ENCODE measurements at places on chromosomes 2 and 18.

DNA sequence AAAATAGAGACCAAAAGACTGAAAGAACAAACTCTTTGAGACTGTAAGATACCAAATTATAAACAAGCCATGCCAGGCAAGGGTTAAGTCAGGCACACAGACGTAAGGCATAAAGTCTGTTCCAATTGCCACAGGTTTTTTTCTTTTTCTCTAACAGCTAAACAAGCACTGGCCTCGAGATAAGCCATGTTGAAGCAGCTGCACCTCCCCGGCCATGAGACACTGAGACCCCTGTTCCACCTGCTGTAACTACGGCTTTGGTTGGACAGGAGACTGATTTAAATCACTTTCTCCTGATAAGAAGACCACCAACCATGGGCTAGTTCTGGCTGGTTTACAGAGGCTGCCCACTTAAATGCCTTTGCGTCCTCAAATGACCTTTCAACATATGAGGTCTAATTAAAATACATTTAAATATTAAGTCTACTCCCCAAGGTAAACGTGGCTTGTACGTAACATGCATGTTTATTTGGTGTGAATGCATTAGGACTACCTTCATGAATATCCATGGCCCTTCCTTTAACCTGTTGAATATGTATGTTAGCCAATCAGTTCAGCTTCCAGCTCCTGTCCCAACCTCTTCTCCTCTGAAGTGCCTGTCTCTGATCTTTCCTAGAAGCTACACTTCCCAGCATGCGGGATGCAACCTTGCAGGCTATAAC is 117.2 kb downstream of the CMPK2 start:
- DNase-seq = no peak

DNA sequence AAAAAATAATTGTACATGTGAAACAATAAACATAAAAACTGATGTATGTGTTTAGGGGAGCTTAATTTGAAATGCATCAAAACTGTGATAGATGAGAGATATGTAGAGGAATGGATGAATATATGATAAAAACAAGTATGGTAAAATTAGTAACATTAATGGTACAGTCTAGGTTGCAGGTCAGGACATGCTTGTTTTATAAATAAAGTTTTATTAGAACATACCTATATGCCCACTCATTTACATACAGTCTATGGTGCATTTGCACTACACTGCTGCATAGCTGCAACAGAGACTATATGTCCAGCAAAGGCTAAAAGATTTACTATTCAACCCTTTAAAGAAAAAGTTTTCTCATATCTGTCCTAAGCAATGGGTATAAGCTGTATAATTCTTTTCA is 236.6 kb upstream of the CCDC68 start:
- no peak for DNase-seq

DNA sequence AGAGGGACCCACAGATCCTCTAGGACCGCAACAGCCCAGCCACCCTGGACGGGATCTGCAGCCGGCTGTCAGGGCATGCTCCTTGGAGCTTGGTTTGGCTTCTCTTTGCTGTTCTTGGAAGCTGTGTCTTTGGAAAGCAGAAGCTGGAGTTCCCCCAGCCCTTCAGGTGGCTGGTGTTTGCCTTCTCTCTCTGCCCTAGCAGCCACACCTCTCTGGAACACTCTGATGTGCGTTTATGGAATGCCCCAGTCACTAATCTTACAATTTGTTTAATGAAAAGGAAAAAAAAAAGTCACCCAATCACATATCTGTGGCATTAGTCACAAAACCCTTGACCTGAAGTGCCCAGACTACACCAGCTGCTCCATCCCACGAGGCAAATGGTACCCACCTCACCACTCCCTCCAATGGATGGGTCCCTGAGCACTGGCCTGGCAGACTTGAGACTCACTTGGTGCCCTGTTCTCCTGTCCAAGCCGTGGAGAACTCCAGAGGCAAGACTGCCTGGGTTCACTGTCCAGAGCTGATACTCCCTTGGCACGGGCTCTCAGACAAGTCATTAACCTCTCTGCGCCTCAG is 70.2 kb upstream of the DAPL1 start:
- no peak for DNase-seq

GRCh38 chr18:41482501-41482900 is 472.5 kb upstream of the PIK3C3 start:
- no peak for DNase-seq

- DNase-seq = no peak
Observed at GRCh38 chr2:8193146-8193545, 488.7 kb upstream of the ID2 start.

DNA sequence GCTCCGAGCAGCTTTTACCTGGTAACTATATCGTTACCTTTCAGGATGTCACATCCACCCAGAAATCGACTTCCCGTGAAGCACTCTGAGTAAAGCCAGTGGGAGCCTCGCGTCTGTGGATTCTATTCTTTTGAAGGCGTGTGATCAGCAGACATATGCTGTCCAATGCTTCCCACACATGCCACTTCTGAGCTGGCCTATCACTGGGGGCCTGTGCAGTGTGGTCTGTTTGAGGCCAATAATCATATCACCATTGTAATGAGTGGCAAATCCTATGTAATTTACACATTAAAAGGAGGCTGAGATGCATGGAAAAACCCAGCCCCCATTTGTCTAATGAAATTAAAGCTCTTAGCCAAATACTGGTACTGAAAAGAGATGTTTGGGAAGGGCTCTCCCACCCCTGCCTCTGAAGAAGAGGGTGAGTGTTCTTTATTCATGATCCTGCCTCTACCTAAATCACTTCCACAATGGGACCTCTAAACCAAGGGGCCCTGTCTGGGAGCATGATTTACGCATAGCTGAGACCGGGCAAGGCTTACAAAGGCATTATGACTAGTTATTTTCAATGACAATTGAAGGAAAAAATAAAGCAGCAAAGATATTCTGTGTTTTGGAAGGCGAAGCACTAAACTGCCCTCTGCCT is 686.8 kb downstream of the ZEB2 start:
- DNase-seq = no peak

GRCh38 chr2:215614296-215614695 is 178.4 kb upstream of the FN1 start:
- no peak for DNase-seq

DNA sequence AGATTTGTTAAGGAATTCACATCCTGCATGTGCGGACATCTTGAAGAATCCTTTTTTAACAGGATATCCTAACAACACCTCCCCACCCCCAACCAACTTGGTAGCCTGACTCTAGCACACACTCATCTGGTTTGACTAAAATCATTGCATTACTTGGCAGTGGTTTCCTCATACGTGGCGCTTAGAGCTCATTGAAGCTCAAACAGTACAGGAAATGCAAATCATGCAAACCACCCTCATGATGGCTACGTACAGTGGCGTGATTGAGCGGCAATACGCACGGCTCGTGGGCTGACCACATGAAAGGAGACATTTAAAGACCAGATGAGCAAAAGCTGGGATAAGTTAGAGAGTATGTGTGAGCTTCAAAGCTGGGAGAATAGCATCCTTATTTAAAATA is 336.2 kb downstream of the ZEB2 start:
- DNase-seq = no peak

GRCh38 chr2:133063775-133064174 is 393.8 kb upstream of the LYPD1 start:
- no peak for DNase-seq

DNA sequence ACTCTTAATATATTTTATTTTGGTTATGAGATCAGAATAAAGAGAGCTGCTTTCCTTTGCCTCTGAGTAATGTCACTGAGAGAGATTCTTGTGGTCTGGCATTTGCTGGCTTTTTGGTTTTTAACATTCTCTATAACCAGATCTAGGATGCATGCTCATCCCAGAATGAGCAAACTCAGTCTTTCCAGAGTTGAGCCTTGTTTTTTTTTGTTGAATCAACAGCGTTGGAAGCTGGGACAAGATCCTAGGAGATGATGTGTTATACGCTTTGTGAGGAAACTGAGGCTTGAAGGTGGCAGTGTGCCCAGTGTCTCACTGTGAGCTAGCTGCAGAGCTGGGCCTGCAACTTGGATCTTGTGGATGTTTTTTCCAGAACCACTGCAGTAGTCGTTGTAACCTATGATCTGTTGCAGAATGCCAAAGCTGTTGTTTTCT is 19.5 kb downstream of the MYO1B start:
- no peak for DNase-seq
